T-helper 2 cell (primary cell): ENCODE measurements at places on chromosomes 1 and 21.
A peak's percentile ranks its signal among the peaks of the same experiment; 100 is the strongest.

DNA sequence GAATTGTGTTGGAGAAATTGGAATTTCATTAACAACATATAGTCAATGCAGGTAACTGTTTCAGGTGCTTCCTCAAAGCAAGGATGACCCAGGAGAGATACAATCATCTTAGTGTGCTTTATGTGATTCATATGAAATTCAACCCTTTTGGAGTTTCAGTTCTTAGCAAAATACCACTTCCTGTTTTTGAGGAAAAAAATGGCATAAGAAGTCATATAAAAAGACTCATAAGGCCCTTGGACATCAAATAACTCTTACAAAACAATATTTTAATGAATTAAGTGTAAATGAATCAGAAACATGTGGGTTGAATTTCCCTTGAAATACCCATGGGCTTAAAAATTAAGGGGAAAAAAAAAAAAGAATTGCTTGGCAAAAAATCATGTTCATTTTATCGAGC, 926.6 kb downstream of the LTN1 start:
- peak; percentile 27 for DNase-seq

GRCh38 chr1:69738458-69739250, 170.9 kb downstream of the LRRC7 start:
- DNase-seq = no peak

DNA sequence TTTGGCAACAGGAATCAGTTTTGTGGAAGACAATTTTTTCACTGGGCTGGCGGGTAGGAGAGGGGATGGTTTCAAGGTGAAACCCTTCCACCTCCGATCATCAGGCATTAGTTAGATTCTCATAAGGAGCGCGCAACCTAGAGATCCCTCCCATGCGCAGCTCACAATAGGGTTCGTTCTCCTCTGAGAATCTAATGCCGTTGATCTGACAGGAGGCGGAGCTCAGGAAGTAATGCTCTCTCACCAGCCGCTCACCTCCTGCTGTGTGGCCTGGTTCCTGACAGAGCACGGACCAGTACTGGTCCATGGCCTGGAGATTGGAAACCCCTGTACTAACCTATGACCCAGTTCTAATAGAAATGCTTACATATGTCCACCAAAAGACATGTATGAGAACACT, 96.6 kb upstream of the KIAA1614 start:
- DNase-seq = no peak

GRCh38 chr1:211476200-211476849, 15.6 kb downstream of the RD3 start:
- peak; percentile 85 for DNase-seq

DNA sequence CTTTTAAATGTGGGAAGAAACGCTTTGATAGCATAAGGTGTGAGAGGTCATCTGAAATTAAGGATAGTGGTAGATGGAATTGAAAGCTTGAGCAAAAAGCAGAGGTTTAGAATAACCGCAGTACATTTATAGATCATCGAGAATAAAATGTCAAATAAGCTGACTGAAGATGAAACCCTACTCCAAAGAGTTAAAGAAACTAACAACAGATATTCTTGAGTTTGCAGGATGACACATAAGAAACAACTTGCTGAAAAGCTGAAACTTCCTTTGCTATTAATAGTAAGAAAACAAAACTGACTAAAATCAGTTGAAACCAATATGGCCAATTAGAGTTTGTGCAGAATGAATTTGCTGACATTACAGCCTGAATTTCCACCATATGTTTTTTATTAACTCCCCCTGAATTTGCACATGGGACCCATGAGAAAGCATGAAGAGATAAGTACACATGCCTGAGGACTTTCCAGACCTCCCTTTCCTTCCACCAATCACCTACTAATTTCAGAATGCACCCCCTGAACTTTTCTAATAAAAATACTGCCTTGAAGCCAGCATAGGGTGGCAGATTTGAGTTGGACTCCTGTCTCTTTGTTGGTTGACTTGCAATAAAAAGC, 1.7 kb upstream of the C1orf185 start:
- no peak for DNase-seq

- no peak for DNase-seq
These were observed 122.3 kb downstream of the SYF2 start for GRCh38 chr1:25110036-25110435.

DNA sequence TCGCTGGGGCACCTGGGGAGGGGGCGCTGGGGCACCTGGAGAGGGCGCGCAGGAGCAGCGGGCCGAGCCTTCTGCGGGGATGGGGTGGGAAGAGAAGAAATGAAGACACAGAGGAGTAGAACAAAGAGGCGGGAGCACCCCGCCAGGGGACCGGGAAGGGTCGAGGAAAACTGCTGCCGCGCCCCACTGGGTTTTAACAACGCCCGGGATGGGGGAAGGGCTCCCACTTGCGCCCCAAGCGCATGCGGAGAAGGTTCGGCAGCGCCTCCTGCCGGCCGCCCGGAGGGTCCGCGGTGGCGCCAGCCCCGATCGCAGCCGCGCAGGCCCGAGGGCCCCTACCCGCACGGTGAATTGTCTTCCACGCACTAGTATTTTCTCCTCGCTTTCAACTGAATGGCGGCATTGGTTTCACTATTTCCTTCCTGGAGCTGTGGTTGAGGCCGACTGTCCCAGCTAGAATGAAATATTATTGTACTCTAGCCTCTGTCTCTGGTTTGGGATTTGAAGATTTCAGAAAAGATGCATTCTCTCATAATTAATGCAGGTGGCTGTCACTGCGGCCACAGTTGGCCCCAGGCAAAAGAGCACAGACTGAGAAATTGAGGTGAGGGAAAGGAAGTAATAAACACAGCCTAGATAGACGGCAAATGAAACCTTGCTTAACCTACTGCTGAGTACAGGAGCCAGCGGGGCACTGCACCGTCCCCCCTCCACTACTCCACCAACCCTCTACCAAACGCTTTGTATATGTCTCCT, 57.3 kb downstream of the MAB21L3 start:
- DNase-seq = peak; percentile 70

DNA sequence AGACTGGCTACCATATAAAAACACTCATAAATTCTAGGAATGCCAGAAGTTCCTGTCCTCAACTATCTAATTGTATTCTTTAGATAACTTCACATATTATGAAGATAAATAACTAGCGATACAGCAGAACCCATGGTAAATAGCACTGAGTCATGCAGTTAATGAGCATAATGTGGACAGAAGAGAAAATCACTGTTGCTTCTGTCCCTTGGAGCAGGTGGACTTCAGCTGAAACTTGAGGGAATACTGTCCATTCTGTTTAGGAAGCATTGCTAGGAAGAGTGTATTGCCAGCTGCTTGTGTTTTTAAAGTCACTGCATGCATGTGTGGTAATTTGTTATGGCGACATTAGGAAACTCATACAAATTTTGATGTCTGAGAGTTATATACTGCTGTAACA, 854.4 kb downstream of the LTN1 start:
- DNase-seq = no peak

GRCh38 chr1:31658721-31659120, 14.0 kb upstream of the PEF1 start:
- DNase-seq = no peak

- DNase-seq = no peak
These were observed 285.1 kb downstream of the RYR2 start for GRCh38 chr1:237327061-237327460.

DNA sequence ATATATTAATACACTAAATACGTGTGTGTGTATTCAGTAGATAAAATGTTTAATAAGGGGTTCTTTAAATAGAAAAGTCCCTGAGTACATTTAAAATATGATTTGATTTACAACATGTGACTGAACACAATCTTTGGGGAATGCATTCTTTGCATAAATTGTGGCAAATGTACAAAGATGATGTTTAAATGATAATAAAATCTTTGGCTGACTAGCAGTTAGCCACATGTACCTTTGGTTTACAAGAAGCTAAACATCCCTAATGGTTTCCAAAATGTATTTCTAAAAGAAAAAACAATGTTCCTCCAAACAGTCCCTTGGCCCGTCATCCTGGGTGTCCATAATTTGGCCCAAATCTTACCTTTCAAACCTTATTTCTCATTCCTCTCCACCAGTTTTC, 106.4 kb upstream of the MARK1 start:
- no peak for DNase-seq

DNA sequence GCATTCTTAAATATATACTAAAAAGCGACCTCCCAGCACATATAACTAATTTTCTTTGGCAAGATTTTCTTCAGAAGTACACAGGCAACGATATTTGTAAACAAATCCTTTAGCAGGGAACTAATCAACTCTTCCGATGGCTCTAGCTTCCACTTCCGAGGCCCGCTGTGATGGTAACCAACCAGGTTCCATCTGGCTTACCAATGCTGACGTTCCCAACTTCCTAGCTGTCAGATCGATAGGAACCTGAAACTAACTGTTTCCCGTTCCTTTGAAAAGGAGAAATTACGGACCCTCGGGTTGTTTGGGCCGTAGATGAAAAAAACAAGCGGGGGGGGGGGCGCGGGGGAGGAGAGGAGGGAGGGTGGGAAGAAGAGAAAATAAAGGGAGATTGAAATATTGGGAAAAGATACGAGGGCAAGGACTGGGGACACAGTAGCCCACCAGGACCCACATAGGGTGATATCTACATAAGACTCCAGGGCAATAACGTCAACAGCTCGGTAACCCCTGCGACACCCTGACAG, 513 bp downstream of the GTF2B start:
- peak; percentile 11 for DNase-seq

- no peak for DNase-seq
These were observed 508.3 kb upstream of the PKN2 start for GRCh38 chr1:88175631-88176226.

- no peak for DNase-seq
These were observed 3.1 kb downstream of the ARHGEF10L start for GRCh38 chr1:17542645-17543044.

GRCh38 chr1:211520641-211521040, 28.7 kb upstream of the RD3 start:
- no peak for DNase-seq

GRCh38 chr1:189185097-189185496, 1292.6 kb downstream of the BRINP3 start:
- no peak for DNase-seq

- no peak for DNase-seq
These were observed 308.6 kb downstream of the MATN1 start for GRCh38 chr1:30414851-30415165.

GRCh38 chr1:206030191-206030590, 6.5 kb upstream of the CTSE start:
- no peak for DNase-seq

GRCh38 chr1:156675210-156676113, 1.7 kb downstream of the NES start:
- no peak for DNase-seq

DNA sequence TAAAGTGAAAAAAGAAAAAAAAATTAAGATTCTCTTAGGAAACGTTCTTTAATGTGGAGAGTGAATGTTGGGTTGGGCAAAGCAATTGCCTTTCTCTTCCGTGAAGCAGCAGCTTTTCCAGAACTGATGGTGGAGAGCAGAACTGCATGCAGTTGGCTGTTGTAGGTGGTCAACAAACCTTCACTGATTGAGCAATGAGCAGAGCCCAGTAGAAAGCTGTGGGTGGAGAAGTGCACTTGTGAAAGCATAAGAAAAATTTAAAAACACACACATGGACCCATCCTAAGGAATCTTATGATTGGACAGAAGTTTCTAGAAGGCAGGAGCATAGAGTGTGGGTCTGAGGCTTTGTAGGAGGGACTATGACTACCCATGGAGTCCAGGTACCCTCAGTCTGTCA, 4.5 kb downstream of the PRELP start:
- DNase-seq = no peak

DNA sequence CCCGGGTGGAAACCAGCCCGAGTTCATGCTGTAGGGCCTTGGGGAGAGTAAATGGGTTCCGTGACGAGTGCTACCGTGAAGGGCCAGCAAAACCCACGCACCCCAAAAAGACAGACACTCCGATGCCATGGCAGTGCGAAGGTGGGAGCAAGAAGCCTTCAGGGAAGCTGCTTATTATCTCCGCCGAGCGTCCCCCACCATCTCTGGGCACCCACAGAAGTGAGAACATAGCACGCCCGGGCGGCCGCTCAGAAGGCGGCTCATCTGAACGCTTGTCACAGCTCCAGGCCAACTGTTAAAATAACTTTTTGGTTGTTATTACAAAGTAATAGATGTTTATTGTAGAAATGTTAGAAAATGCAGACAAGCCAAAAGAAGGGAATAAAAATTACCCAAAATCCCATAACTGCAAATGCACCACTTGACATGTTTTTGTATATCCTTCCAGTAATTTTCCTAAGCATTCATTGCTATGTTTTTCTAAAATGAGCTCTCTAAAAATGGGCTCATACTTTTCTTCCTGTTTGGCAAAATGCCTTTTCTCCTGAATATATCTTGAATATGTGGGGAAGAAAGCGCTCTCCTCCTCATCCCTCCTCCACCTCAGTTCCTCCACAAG, 234.9 kb downstream of the NPHP4 start:
- no peak for DNase-seq

DNA sequence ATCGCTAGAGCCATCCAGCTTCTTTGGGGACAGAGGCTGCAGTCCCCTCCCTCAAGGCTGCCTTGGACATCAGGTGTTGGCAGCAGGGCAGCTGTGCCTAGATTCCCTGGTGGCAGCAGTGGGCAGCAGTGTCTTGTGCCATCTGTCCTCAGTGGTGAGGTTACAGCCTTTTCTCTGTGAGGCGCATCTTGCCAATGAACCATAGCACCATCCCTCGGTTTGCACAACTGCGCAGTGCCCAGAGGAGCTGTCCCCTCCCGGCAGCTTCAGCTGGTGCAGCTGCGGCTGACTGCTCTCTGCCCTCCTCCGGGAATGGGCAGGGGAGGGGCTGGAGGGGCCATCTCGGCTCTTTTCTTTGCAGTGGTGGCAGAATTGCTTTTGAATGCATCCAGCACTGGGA, 59.0 kb upstream of the C8B start:
- no peak for DNase-seq

DNA sequence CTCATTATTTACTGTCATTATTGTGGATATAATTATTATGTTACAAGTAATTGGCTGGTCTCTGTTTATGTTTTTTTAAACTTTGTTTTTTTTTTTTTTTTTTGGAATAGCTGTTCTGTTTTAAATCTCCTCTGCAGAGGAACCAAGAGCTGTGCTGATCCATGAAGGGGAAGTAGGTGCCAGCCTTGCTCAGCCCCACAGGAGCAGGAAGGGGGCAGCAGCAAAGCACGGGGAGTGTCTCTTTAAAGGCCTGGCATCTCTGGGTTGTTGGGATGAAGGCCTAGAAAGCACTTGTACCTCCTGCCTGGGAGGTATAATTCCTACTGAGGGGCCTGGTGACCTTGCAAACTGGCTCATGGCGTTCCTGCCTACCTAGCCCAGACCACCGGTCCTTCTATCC, 2.5 kb upstream of the GRHL3 start:
- no peak for DNase-seq

DNA sequence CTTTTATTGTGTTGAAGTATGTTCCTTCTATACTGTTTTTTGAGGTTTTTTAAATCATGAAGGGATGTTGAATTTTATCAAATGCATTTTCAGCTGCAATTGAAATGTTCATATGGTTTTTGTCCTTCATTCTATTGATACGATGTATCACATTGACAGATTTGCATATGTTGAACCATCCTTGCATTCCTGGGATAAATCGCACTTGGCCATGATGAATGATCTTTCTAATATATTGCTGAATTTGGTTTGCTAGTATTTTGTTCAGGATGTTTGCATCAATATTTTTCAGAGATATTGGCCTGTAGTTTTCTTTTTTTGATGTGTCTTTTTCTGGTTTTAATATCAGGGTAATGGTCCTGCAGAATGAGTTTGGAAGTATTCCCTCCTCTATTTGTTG, 214.0 kb downstream of the LMO4 start:
- no peak for DNase-seq
